Activated CD4-positive, alpha-beta T cell treated with anti-CD3 and anti-CD28 coated beads for 36 hours (primary cell): ENCODE measurements at places on chromosomes 5 and 9.

DNA sequence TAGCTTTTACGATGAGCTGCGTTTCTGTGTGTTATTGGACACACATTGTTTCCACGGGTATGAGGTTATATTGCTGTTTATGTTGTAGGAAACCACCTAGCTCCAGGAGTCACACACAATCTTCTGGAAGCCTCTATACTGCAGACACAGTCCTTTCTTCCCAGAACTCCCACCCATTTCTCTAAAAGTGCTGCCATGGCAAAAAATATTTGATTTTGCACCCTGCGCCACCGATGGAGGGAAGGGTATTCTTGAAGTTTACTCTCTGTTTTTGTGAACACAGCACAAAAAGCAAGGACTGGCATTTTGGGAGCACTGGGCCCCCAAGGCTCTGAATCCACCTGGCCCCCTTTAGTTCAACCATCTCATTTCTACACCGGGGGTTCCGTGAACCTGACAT, 187.5 kb downstream of the ICE1 start:
- H3K27ac ChIP-seq, result no peak overlapping the region
- DNase-seq, result no peak
- peaks cover 6% of the 10 kb centered on the region for H3K27me3 ChIP-seq
- no peak overlapping the region for H3K4me3 ChIP-seq

DNA sequence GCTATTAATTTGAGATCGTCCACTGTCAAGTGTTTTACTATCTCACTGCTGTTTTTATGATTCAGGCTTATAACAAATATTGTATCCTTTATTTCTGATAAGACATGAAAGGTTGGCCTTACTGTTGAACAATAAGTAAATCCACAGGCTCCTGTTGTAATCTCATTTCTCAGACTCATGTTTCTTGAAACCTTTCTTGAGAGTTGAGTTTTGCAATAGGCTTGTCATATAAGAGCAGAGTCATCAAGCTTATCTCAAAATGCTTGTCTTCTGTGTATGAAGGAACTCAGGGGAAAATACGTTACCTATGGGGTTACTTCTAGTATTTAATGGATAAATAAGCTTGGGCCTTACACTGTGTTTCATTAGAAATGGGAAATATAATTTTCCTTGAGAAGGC, 9.2 kb upstream of the TLX3 start:
- no peak overlapping the region for H3K27ac ChIP-seq
- no peaks in the 10 kb centered on the region for H3K4me1 ChIP-seq
- no peak overlapping the region for H3K4me3 ChIP-seq
- peaks cover 6% of the 10 kb centered on the region for H3K27me3 ChIP-seq
- DNase-seq, result no peak
- no peaks in the 10 kb centered on the region for H3K36me3 ChIP-seq

GRCh38 chr5:73801686-73802085, 175.7 kb downstream of the ARHGEF28 start:
- no peaks in the 10 kb centered on the region for H3K36me3 ChIP-seq
- peaks cover 16% of the 10 kb centered on the region for H3K27me3 ChIP-seq
- H3K4me3 ChIP-seq, result no peak overlapping the region
- no peaks in the 10 kb centered on the region for H3K4me1 ChIP-seq

DNA sequence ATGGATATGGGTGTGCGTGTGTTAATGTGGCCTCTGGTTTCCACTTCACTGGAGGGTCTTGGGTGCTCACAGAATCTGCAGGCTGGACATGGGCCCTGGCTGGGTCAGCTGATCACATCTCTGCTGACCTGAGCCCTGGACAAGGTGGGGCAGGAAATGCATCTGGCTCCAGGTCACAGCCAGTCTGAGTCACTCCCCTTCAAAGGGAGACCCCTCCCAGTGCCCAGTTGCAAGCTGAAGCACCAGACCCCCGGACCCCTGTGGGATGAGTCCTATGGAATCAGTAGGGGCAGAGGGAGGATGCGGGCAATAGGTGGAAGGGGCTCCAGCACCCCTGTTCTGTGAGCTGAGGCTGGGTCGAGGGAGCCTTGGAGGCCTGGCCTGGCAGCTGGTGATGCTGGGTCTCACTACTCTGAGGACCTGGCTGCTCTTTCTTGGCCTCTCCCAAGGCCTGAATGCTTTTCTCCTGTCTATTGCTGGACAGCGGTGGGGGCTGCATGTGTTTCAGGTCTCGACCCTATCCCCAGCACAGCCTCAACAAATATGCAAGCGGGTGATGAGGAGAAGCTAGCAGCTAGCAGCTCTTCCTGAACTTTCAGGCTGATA, 54.5 kb downstream of the PHF2 start:
- H3K4me3 ChIP-seq, result no peak overlapping the region
- H3K27me3 ChIP-seq, result no peaks in the 10 kb centered on the region
- H3K36me3 ChIP-seq, result peaks cover 29% of the 10 kb centered on the region
- DNase-seq, result no peak
- H3K4me1 ChIP-seq, result peaks cover 4% of the 10 kb centered on the region

DNA sequence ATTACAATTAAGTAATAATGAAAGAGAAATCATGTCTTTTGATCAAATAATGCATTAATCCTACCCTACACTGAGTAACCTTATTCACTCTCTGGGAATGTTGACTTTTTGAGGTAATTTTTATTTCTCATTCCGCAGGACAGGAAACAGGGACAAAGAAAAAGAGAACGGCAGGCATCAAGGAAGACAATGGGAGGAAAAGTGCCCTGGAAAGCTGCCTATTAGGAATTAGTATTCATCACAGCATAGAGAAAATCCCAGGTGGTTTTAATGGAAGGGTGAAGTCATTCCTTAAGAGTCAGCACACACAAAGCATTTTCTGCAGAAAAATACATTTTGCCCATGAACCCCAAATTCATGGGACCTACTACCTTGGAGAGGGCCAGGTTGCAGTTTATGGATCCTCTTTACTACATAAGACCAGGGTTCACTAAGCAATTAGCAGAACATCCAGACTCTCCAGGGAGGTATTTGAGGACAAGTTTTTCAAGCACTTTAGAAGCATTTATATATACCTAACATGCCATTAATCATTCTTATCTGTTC, 9.4 kb downstream of the FSTL4 start:
- H3K27me3 ChIP-seq, result peaks cover 14% of the 10 kb centered on the region
- H3K36me3 ChIP-seq, result no peaks in the 10 kb centered on the region

GRCh38 chr5:56569566-56569965, 245.8 kb upstream of the MAP3K1 start:
- H3K36me3 ChIP-seq, result no peaks in the 10 kb centered on the region
- H3K27me3 ChIP-seq, result no peaks in the 10 kb centered on the region
- H3K4me1 ChIP-seq, result peaks cover 13% of the 10 kb centered on the region

DNA sequence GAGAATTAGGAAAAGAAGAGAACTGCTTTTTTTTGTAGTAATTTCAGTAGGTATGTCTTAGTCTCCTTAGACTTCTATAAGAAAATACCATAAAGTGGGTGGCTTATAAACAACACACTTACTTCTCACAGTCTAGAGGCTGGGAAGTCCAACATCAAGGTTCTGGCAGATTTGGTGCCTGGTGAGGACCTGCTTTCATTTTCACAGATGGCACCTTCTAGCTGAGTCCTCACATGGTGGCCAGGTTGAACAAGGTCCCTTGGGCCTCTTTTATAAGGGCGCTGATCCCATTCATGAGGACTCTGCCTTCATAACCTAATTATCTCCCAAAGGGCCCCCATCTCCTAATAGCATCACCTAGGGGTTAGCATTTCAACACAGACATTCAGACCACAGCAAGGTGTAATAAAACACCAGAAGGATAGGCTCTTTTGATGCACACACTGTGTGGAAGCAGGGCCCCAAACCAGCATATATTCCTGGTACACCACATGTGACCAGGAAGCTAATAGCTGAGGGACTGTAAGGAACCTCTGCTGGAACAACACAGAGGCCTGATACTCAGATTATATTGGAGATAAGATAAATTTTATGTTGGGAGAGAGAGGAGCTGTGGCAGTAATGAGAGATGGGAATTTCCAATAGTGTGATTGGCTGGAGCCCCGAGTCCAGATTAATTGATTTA, 384.9 kb downstream of the RAB3C start:
- peaks cover 1% of the 10 kb centered on the region for H3K36me3 ChIP-seq
- H3K27me3 ChIP-seq, result no peaks in the 10 kb centered on the region
- no peak overlapping the region for H3K4me3 ChIP-seq
- H3K27ac ChIP-seq, result no peak overlapping the region

DNA sequence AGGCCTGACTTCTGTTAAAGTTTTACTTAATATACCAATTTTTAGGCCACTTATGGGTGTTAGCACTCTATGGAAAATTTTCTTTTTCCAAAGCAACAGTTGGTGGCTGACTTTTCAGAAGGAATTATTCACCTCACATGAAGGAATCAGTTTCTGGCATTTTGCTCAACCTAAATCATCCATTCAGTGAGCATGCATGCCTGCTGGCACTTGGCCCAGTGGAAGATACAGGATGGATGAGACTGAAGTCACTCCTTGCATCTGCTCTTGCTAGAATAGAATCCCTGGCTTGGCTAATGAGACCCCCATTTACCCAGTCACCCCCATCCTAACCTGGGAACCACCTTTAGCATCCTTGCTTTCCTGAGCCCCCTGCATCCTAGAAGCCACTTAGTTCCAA, 131.7 kb downstream of the WDR41 start:
- peaks cover 2% of the 10 kb centered on the region for H3K27me3 ChIP-seq
- peaks cover 16% of the 10 kb centered on the region for H3K4me1 ChIP-seq
- no peaks in the 10 kb centered on the region for H3K36me3 ChIP-seq
- H3K27ac ChIP-seq, result no peak overlapping the region
- no peak for DNase-seq

- H3K4me3 ChIP-seq, result no peak overlapping the region
- no peaks in the 10 kb centered on the region for H3K36me3 ChIP-seq
- no peaks in the 10 kb centered on the region for H3K27me3 ChIP-seq
- H3K27ac ChIP-seq, result no peak overlapping the region
These were observed 47.8 kb upstream of the CPEB4 start for GRCh38 chr5:173840111-173840983.

GRCh38 chr5:169626779-169627178, 10.3 kb upstream of the DOCK2 start:
- no peaks in the 10 kb centered on the region for H3K36me3 ChIP-seq
- no peak overlapping the region for H3K4me3 ChIP-seq

GRCh38 chr5:78513441-78513840, 135.1 kb downstream of the LHFPL2 start:
- H3K27ac ChIP-seq, result no peak overlapping the region
- peaks cover 11% of the 10 kb centered on the region for H3K4me1 ChIP-seq
- no peak for DNase-seq
- H3K27me3 ChIP-seq, result peaks cover 56% of the 10 kb centered on the region

- H3K27ac ChIP-seq, result no peak overlapping the region
- H3K36me3 ChIP-seq, result no peaks in the 10 kb centered on the region
- H3K4me1 ChIP-seq, result no peaks in the 10 kb centered on the region
- H3K4me3 ChIP-seq, result no peak overlapping the region
These were observed 258.7 kb upstream of the ARRDC3 start for GRCh38 chr5:91641730-91642350.

DNA sequence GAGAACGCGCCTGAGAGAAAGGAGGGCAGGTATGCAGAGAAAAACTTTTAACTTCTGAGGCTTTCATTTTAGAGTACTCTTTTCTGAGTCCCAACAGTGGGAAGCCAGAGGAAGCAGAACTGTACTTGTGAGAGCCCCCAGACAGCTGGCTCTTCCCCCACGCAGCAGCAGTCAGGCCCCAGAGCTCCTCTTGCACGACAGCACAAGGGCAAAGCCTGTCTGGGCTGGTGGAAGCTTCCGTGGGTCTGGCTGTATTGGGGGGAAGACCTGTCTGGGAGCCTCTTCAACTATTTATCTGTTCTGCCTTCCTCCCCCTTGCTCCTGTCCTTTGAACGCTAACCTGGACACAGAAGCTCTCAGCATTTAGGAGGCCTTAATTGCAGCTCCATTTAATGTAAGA, 68.2 kb downstream of the THBS4 start:
- no peak overlapping the region for H3K27ac ChIP-seq
- H3K4me3 ChIP-seq, result no peak overlapping the region
- H3K4me1 ChIP-seq, result peaks cover 30% of the 10 kb centered on the region

DNA sequence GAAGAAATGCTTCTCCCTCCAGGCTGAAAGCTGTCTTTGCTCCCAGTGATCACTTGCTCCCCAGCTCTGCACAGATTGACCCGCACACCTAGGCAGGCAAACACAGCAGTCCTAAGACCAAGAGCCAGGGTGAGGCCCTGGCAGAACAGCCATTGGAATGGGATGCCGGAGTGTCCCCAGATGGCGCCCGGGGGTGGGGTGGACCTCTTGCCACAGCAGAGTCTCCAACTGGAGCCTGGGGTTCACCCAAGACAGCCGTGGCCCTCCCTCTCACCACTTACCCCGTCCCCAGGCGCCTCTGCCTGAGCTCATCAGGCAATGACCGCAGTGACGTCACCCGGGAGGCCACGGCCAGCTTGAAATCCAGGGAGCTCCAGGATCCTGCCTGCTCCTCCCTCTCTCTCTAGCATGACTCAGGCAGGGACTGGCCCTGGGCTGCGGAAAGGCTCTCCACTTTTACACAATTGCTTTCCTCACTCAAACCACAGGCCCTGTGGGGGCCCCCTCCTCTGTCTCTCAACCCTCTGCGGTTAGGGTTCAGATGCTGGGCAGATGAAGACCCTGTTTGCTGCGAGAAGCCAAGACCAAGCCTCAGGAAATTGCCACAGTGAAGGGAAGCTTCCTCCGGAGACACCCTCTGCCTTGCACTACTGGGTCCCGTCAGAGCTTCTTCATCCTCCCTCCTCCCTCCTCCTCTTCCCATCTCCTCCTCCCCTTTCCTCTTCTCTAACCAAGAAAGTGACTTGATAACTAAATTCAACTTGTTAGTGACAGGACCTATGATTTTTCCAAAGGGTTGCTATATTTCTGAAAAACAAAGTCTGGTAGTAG, 24.3 kb upstream of the PTGES start:
- no peaks in the 10 kb centered on the region for H3K27me3 ChIP-seq
- H3K4me3 ChIP-seq, result peak overlapping the region; percentile 30
- no peak overlapping the region for H3K27ac ChIP-seq
- DNase-seq, result peak; percentile 87

DNA sequence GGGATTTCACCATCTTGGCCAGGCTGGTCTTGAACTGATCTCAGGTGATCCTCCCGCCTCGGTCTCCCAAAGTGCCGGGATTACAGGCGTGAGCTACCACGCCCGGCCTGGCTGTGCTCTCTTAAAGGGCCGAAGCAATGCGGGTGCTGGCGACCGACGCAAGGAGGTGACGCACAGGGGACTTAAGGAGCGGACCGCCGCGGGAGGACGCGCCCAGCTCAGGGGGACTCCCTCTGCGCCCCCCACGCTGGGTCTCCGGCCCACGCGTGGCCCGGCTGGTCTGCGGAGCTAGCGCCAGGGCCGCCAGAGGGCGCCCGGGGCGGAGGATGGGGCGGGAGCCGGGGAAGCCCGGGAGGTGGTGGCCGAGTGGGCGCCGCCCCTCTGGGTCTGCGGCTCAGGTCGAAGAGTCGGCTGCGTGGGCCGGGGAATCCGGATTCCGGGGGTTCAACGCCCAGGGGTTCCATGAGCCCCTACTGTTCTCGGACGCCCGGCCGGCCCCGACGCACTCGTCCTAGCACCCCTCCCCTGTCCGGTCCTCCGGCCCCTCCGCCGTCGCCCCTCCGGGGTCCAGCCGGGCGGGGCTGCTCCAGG, 502 bp upstream of the CERCAM start:
- no peaks in the 10 kb centered on the region for H3K36me3 ChIP-seq
- peak; percentile 79 for DNase-seq

GRCh38 chr5:124825250-124825982, 79.0 kb upstream of the ZNF608 start:
- no peak for DNase-seq
- no peaks in the 10 kb centered on the region for H3K36me3 ChIP-seq
- H3K4me1 ChIP-seq, result no peaks in the 10 kb centered on the region
- no peak overlapping the region for H3K27ac ChIP-seq
- H3K4me3 ChIP-seq, result no peak overlapping the region

GRCh38 chr9:127910613-127911205, 6.1 kb downstream of the ST6GALNAC4 start:
- no peaks in the 10 kb centered on the region for H3K27me3 ChIP-seq
- H3K4me1 ChIP-seq, result peaks cover 39% of the 10 kb centered on the region
- H3K4me3 ChIP-seq, result peak overlapping the region; percentile 1
- H3K27ac ChIP-seq, result peak overlapping the region; percentile 86
- no peak for DNase-seq
